ENCODE measurements at places on chromosomes 6 and 20.

DNA sequence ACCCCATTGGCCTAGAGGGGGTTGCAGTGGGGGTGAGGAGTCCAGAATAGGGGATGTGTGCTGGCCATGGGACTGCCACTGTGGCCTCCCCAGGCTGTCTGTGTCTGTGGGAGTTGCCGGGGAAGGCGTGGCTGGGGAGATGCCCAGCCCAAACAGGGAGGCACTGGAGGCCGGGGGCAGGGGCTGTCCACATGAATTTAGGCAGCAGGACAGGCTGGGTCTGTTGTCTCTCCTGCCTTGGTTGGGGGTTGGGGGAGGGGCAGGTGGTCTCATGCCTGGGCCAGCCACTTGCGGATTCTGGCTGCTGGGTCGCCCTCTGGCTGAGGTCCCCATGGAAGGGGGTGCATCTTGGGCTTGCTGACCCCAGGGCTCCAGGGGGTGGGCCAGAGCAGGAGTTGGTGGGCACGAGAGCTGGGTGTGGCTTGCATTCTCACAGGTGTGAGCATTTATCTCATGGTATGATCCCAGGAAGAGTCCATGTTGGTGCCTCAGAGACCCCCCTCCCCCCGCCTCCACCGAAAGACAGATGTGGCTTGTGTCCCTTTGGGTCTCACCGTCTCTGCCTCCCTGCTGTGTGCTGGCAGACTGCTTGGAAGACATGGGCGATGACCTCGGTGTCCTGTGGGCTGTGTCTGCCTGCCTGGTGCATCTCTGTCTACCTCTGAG, 4.0 kb downstream of the SOX18 start:
- no peak for DNase-seq

GRCh38 chr20:31901615-31902014, 31.2 kb downstream of the TTLL9 start:
- no peak for DNase-seq

DNA sequence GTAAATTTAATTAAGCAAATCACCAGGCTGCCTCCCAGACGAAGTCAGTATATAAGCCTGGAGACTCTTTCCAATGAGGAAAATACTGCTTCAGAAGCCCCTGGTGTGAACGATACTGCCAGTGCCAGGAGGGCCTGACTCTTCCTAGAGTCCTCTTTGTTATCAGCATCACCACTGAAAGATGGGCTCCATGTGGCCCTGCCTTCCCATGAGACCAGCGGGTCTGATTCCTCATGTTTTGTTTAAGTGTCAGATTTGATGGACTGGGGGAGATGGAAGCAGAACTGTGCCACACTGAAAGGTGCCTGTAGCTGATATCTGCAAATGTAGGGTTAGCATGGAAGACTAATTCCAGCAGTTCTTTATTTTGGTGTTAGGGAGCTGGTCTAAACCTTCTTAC, 7.9 kb downstream of the NQO2 start:
- no peak for DNase-seq

DNA sequence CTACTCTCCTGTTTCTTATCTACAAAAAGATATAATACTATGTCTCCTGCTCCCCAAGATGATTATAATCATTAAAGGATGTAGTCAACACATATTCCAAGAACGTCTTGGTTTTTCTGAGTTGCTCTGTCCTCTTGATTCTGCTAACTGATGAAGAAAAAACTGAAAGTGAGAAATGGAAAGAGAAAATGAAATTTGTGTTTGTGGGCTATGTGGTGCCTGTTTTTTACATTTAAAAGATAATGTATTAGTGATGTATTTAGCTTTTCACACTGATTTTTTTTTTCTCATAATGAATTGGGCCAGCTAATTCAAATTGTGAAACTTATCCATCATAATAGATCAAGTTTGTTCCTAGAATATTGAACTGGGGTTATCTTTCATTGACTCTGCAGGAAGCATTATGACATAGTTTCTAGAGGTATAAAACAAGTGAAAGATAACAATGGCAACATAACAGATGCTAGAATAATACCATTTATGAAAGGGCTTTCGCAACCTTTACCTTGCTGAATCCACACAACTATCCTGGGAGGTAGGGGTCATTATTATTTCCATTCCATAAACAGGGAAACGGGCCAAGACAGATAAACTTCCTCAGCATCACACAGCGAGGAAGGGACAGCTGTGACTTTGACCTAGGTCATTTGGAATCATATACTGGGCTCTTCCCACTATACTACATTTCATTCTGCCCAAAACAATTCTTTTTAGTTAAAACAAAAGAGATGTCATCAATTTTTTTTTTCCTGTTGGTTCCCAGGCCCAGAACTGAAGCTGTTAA, 336.7 kb downstream of the GJA1 start:
- DNase-seq = no peak

DNA sequence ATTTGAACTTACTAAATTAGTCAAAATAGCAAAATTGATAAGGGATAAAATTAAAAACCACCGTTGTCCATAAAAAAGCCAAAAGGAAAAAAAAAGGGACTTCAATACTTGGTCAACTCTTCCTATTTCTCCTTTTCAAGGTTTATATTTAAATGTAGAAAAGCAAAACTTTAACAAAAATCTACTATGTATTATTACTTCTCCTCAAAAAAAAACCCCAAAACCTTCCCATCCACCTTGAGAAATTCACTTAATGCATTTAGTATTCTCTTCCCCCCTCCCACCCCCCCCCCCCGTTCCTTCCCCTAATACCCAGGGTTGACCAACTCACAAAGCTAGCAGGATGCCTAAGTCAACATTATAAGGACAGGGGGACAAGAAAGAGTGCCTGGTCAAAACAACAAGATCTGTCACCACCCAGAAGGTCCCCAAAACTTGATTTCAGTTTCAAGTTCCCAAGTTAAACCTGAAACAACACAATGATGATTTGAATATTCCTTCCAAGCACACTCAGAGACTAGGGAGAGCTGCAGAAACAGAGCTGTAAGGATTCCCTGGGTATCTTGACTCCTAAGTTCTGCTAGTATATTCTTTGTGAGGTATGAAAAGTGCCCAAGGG, 14.6 kb downstream of the GMDS start:
- DNase-seq = no peak

Data from NCI-H2081 (cell line).